Activated T-cell treated with anti-CD3 and anti-CD28 coated beads, Interleukin-2, amount 50 U/mL, for 1 hour (primary cell): ENCODE measurements at places on chromosomes 2 and 18.

- DNase-seq = no peak
Measured at GRCh38 chr18:77495079-77495478, 245.4 kb downstream of the GALR1 start.

DNA sequence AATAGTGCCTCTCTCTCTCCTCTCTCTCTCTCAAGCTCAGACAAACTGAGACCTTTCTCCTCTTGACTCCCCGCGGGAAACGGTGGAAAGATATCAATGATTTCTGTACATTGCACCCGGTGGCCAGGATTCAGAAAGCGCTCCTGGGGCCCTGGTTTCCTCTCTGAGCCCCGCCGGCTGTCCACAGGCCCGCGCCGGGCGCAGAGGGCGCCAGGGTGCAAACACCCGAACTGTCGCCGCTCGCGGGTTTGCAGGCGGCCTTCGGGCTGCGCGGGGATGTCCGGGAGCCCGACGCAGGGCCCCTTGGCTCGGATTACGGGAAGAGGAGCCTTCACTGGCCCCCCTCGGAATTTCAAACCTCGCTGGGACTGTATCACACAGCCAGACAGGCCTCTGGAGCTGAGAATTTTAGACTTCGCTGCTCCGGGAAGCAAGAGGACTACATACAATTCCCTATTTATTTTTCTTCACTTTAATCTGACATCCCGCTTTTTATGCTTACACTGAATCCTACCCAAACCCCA is 5.2 kb upstream of the EN1 start:
- DNase-seq = no peak

DNA sequence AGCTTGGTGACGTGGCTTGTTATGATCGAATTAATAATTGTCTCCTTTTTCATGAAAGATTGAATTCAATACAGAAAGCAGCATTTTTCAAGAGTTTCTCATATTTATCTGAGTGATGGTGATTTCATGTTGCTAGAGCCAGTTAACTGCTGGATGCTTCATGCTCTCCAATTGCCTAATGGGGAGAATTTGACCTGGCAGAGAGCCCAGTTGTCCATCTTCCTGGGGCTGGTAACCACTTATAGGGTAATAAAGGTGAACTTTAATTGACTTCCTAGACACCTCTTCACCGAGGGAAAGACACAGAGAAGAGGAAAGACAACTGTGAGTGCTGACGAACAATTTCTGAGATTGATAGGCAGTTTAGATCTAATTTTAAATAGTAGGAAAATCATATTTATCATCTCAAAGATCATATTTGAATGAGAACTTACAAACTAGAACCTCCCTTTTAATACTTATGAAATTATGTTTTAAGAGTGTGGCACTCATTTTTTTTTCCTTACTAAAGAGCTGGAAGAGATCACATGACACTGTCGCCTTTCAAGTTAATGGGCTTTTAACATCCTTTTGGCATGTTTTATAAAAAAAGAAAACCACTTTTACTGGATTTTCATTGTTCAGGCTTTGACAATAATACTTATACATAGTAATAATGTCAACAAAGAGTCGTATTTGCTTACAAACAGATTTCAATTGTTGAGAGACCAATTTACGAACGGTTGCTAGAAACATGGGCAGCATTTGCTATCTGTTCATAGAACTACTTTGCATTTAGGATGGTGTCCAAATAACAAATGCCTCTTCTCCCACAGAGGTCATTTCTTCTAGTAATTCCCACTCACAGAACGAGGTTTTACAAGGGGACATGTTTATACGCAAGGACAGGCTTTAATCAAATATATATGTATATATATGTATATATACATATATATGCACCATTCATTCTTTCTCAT is 153.3 kb downstream of the RAPGEF4 start:
- no peak for DNase-seq

- DNase-seq = no peak
Measured at GRCh38 chr2:3488855-3489763, 30.2 kb downstream of the ADI1 start.

DNA sequence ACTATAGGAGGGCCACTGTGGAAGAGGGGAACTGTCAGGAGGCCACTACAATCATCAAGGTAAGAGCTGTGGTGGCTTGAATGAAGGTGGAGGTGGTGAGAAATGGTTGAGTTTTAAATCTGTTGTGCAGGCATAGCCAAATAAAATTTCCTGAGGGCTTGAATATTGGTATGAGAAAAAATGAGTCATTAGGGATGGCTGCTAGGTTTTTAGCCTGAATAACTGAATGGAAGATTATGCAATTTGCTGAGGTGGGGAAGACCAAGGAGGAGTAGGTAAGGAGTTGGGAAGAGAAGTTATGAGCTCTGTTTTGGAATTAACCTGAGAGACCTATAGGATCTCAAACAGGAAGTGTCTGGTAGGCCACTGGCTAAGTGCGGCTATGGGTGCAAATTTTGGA is 84.0 kb downstream of the KLHL14 start:
- DNase-seq = no peak

- DNase-seq = peak; percentile 20
Measured at GRCh38 chr2:31523871-31524492, 56.8 kb downstream of the SRD5A2 start.

DNA sequence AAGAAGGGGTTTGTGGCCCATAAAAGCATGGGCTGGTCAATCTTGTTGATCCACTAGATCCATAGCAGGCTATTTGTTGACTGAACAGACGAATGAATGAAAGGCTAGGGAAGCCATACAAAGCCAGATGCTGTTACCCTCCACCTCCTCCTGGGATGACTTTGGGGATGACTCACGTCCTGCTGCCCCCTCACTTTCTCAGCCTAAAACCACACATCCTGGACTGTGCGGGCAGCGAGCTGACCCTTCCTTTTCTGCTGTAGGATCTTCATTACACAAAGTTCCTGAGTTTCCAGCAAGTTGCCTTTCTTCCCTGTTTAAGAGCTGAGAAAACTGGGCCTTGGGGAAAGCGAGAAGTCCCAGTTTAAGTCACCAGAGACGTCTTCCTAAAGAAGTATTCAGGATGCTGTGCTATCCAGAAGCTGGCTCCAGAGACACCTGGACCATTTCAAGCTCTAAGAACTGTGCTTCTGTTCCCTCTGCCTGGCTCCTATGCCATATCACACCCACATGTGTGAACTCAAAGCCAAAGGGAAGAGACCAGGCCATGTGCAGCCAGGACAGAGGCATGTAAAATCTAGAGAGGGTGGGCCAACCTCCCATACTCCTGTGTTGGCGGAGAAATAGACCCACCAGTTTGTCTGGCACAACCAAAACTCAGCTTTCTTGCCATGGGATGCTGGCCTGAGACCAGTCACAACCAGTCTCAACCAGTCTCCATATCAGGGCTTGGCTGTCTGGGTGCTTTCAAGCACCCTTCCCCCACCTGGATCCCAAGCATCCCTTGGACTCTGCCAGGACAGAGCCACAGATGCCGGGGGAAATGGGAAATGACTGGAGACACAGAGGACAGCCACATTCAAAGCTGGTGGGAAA is 4.7 kb upstream of the SLC20A1 start:
- DNase-seq = no peak

- DNase-seq = no peak
Measured at GRCh38 chr2:207229161-207229560, 63.4 kb upstream of the KLF7 start.

DNA sequence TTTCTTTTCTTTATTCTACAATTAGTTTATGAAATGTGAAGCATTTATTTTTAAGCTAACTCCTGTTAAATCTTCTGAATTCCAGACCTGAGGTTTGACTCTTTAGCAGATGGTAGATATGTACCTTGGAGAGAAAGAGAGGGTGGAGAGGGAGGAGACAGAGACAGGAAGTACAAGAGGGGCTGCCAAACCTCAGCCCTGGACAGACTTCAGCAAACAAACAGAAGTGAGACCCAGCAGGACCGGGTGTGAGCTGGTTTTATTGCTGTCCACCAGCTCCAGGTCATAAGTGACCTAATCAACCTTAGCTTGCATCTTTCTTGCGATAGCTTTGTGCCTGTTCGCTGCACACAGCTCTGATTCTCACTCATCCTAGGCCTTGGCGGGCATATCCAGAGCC is 168.6 kb downstream of the CNTNAP5 start:
- no peak for DNase-seq

DNA sequence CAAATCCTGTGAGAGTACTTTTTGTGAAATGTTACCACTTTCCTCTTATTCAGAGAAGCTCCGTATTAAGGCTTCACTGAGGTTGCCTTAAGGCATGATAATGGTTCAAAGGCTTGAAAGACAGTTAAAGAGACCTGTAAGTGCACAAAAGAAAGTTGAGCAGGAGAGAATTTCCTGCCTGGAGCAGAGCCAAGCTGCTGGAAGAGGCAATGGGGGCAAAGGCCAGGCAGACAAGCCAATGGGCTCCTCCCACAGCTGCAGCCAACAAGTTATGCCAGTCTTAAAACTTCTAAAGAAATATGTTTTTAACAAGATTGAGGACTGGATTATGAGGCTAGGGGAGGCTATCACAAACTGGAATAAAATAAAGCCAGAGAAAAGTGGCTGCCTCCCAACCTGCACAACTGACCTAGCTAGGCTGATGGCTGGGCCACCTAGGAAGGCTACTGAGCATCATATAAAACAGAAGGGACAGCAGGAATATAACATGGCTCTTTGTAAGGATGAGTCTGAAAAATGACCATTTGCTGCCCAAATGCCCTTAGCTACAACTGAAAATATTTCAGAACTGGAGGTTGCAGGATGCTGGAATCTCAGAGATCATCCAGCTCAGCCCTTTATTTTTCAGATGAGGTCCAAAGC is 2.1 kb downstream of the IL1B start:
- no peak for DNase-seq

GRCh38 chr2:52542297-52542696 is 1225.3 kb upstream of the CHAC2 start:
- no peak for DNase-seq

- DNase-seq = no peak
Measured at GRCh38 chr18:68417826-68418225, 297.1 kb downstream of the TMX3 start.

DNA sequence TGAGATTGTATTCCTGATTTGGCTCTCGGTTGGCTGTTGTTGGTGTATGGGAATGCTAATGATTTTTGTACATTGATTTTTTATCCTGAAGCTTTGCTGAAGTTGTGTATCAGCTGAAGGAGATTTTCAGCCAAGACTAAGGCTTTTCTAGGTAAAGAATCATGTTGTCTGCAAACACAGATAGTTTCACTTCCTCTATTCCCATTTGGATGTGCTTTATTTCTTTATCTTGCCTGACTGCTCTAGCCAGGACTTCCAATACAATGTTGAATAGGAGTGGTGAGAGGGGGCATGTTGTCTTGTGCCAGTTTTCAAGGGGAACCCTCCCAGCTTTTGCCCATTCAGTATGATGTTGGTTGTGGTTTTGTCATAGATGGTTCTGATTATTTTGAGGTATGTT is 90.4 kb downstream of the CYP26B1 start:
- no peak for DNase-seq

DNA sequence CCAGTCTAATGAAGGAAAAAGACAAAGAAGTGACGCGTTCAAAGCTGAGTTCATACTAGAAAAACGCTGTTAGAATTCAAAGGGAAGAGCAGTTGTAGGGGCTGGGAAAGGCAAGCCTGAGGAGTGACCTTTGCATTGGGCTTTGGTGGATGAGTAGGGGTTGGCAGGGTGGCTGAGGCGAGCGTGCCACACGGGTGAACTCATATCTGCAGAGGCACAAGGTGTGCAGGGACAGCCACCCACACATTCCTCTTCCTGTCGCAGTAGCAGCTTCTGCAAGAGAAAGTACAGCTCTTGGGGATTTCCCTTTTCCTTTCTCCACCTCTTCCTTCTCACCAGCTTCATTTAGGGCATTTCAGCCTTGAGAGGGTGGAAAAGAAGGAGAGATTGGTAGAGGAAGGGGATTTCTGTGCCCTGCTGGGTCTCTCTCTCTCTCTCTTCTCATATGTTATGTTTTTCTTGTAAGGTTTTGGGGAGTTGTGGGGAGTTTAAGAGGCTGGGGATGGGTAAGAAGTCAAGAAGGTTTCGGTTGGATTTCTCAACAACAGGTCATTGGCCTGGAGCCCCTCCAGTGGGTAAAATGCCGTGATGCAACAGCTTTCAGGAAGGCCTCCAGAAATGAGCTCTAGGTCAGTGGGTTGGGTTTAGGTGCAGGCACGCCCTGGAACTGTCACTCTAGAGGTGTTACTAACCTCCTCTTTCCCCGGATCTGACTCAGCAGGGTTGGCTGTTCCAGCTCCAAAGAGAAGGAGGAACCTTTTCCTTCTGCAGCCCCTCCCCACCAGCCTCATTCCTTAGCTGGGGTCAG is 40.1 kb downstream of the ODC1 start:
- DNase-seq = peak; percentile 55

DNA sequence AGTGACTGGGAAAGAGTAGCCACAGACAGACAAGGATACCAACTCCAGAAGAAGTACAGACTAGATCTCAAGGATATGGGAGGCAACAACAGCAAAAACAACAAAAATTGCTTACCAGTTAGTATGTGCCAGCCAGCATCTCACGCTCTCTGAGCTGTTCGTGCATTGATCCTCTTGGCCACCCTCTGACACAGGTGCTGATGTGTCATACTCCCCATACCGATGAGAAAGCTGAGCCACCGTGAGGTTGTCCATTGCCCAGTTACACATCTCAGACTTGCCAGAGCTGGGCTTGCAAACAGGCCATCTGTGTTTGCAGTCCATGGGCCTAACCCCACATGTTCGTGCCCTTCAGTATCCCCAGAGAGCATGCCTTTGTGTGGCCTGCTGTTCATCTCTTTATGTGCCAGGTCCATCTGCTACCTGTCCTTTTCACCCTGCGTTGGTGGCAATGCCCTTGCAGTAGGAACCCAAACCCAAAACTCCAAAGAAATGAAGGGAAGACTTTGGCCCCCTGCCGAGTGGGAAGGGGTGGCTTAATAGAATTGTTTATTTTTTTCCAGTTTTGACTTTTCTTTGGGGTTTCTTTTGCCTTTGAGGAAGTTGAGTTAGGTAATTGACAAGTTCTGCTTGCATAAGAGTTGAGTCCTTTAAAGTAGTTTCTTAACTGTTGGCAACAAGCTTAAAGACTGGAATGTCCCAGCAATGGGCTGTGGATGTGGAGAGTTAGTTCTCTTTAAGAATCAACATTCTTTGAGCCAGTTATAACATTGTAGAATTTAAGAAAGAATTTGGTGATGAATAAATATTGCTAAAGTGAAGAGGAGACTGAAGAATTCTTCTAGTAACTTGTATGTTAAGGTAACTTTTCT is 46.7 kb downstream of the LYPD6B start:
- no peak for DNase-seq

DNA sequence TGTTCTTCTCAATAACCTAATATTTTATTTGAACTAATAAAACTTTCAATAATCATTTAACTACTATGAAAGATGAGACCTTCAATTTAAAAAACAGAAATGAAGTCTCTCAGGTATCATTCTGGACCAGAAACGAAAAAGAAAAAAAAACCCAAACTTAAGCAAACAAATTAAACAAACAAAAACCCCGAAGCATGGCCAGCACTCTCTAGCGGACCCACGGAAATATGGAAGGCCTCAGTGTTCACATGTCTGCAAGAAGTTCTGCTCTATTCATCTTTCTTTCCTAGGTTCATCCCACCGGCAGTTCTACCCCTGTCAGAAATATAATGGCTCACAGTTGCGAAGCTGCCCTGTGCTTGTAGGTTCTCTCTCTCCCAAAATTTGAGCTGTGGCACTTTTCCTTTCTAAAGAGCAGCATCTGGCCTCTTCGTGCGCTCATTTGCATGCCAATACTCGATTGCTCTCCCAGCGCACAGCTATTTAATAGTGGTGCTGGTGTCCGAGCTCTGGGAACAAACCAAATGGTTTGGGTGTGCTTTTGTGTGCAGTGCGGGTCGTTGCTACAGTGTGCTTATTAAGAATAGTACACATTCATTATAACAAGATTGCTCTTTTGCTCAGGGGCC is 129.0 kb upstream of the ZEB2 start:
- no peak for DNase-seq

- no peak for DNase-seq
Measured at GRCh38 chr18:48771641-48772375, 179.0 kb downstream of the SMAD7 start.

- no peak for DNase-seq
Measured at GRCh38 chr2:168075446-168075845, 171.9 kb downstream of the STK39 start.
